ENCODE measurements at places on chromosomes 12 and 14.

- DNase-seq = no peak
Measured at GRCh38 chr12:86104087-86104486, 152.1 kb downstream of the MGAT4C start.

GRCh38 chr12:7705846-7706245 lies 5.4 kb upstream of the DPPA3 start:
- no peak for DNase-seq

DNA sequence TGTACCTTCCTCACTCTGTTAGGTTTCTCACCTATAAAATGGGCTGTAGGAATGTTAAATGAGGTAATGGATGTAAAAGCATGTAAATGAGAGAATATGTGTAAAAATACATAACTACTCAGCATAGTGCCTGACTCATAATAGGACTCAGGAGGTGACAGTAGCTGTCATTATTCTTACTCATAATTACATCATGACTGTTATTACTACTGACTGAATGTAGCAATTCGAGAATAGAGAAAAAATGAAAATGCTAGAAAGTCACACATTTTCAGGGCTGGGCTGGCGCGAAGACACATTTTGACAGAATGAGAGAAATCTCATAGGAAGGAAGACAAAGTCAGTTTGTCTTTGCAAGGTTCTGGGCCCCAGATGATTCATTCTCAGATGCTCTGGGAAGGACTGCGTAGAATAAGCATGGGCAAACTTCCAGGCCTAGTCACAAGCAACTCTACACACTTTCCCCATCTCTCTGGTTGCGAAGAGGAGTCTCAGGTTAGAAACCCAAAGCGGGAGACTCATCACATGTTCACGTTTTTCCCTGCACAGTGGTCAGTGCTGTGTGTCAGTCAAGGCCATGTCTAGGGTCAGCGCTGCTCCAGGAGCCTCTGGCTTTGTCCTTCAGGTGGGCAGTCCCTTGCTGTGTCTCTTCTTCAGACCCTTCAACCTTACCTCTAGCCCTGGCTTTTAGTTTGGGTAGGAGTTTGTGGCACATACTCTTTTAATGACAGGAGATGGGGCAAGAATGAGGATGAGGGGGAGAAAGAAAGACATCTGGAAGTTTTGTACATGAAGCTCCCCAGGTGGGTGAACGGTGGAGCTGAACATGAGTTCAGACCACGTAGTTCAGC lies 8.4 kb downstream of the GPRC5A start:
- no peak for DNase-seq

GRCh38 chr14:99790201-99790977 lies 2.8 kb upstream of the EML1 start:
- no peak for DNase-seq

GRCh38 chr14:21840765-21841164 lies 167.1 kb upstream of the OR4E1 start:
- no peak for DNase-seq

GRCh38 chr12:116458492-116458891 lies 100.7 kb upstream of the MAP1LC3B2 start:
- no peak for DNase-seq

GRCh38 chr12:27257104-27257843 lies 13.2 kb downstream of the STK38L start:
- DNase-seq = no peak

GRCh38 chr12:64390275-64390851 lies at the start of gene C12orf56:
Gene C12orf56 (minus strand): TSS chr12:64390758. CDS start chr12:64390565, 193 bp downstream.
- no peak for DNase-seq

DNA sequence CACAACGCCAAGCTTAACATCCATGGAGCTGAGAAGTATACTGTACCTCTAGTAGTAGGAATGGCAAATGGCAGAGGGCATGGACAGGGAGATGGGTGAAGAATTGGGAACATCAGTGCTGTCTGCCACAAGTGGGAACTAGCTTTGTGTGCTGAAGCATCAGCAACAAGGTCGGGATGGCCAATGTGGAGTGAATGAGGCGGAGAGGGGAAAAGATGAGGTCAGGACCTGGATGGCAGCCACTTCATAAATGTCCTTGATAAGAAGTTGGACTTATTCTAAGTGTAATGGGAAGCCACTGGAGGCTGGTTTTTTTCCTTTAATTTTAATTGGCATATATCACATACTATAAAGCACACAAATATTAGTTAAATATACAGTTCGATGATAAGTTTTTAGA lies 21.9 kb upstream of the CLMN start:
- DNase-seq = no peak

GRCh38 chr12:127485528-127485927 lies 781.4 kb upstream of the TMEM132C start:
- DNase-seq = no peak

DNA sequence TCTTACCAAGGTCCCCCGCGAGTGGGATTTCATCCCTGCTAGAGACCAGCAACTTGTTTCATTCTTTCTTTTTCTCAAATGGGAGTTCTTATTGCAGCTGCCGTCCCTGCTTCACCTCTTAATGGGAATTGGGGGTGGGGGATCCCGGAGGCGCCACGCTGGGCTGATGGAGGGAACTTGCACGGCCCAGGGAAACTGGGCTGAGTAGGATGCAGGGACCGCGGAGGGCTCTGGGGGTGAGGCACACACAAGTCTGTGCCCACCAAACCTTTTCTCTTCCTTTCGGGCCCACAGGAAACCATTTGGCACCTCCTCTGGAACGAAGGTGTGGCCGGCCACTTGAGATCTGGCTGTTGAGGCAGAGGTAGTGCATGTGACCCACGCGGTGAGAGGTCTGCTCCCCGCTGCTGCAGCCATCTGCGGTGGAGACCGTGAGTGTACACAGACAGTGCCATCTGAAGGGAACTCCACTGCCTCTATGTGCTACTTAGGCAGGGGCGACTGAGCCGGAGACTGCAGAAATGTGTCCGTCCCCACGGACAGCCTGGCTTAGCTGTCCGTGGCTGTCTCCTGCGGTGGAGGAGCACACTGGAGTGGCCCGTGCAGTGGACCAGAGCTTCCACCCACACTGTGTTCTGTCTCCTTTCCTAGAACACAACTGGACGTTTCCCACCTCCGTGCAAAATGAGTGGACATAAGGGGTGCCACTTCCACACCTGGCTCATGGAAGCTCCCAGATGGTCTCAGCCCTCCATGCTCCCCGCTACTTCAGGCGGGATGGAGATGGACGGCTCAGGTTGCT lies 42.1 kb upstream of the TESC start:
- DNase-seq = no peak

DNA sequence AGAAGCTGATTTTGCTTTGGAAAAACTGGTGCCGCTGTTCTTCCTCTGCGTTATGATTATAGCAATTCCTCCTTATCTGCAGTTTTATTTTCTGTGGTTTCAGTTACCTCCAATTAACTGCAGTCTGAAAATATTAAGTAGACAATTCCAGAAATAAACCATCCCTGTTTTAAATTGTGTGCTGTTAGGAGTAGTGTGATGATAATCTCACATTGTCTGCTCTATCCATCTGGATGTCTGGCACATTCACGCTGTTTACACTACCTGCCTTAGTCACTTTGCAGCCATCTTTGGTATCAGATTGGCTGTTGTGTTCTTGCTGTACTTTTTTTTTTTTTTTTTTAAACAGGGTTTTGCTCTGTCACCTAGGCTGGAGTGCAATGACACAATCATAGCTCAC lies 141.0 kb downstream of the GRIP1 start:
- DNase-seq = no peak

- DNase-seq = no peak
Measured at GRCh38 chr12:80763874-80764273, 47.2 kb downstream of the MYF5 start.

DNA sequence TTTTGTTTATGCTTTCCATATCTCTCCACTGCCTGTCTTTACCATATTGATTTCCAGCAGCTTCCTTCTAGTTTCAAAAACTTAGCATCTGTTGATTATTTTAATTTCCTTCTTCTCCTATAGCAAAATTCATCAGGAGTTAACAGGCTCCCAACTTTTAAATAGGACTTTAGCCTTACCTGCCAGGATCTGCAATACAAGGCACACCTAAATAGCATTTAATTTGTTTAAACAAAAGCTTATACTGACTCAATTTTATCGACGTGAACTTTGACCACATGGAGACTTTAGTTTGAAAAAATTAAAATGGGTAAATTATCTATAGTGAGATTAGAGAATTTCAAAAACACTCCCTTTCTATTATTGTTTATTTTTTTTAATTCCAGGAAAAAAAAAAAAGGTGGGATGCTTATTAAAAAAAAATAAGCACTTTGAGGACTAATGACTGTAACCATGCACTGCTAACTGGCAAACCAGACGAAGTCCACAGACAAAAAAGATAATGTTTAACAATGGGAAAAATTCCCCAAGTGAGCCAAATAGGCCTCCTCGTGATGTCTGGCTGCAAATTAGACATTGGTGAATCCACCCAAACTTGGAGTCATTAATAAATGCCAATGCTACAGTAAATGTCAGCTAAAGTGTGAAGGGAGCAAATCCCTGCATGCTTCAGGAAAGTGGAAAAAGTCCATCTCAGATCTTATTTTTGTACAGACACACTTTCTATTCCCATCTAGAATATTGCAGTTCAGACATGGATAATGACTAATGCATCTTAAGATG lies 40.7 kb downstream of the RMST start:
- DNase-seq = no peak

DNA sequence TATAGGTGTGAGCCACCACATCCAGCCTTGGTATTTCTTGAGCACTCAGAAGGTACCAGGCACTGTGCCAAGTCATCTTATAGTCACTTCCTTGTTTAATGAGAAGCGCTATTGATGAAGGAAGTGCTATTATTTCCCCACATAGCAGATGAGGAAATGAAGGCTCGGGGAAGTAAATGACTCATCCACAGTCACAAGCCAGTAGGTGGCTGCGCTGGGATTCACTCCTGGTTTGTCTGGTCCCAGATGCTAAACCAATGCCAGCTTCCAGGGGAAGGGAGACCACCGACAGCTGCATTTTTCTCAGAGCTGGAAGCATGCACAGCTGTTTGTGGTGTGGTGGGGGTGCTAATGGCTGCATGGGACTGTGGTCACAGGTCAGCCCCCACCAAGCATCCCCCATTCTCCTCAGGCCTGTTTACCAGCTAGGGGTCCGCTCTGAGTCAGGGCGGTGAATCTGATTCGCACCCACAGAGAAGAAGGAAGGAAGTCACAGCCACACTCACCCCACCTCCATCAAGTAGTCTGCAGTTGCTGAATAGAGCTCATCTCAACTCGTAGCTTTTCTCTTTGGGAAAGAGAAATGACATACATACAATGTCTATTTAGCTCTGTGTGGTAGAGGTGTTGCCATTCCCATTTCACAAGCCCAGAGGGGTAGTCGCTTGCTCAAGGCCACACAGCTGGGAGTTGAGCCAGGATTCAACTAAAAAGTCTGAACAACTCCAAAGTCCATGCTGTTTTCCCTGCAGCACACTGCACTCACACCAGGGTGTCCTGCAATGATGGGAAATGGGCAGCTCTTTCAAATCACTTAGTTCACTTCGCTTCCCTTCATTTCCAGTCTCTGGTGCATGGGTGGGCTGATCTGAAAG lies 6.3 kb upstream of the LTBP2 start:
- no peak for DNase-seq

GRCh38 chr12:30694412-30695198 lies 1.1 kb downstream of the IPO8 start:
- no peak for DNase-seq

DNA sequence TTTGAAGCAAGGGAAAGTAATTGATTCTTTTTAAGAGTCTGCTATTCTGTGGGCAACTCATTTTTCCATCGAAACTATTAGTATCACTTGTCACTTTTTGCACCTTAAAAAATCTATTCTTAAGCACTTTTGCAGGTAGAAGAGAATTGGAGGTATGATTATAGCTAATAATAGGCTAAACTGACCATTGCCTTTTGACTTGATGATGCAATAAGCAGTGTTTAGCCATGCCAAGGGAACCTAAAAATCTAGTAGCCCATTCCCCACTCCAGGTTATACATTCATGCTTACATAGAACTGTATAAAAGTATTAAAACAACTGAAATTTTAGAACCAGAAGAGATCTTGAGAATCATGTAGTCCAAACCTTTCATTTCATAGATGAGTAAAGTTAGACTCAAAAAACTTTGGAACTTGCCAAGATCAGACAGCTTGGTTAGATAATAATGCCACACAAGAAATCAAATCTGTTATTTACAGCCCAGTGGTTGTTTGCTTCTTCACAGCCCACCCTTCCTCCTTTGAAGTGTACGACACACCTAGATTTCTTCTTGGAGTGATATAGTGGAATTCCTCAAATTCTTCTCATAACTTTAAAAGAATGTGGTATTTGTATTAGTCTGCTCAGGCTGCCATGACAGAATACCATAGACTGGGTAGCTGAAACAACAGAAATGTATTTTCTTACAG lies 21.7 kb upstream of the GARIN2 start:
- no peak for DNase-seq

DNA sequence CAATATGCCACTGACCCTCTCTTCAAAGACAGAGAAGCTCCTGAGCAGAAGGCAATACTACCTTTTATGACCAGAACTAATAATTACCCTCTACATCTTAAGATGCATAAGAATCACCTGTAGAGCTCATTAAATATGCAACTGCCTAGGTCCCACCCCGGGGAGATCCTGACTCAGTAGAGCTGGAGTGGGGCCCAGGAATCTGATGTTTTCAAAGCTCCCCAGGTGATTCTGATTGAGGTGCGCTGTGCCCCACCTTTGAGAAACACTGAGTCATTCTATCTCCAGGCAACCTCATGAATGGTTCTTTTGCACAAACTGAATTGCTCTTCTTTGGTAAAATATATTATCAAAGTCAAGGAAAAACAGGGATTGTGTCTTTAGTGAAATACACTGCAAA lies 149.3 kb upstream of the BMP4 start:
- DNase-seq = no peak

DNA sequence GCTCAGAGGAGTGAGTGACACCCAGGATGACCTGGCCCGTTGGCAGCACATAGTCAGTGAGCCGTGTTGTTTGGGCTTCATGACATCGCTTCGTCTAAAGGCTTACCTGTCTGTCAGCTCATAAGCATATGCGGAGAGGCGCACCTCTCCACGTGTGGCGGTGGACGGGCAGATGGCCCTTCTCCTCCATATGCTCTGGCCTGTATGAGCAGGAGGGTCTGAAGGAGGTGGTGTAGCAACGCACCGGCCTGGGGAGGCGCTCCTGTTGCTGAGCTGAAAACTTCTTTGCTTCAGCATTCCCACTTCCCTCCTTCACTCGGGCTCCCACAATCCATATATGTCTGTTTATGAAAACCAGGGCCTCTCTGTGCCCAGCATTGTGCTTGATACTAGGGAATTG lies 186.1 kb downstream of the TSPAN9 start:
- DNase-seq = no peak

DNA sequence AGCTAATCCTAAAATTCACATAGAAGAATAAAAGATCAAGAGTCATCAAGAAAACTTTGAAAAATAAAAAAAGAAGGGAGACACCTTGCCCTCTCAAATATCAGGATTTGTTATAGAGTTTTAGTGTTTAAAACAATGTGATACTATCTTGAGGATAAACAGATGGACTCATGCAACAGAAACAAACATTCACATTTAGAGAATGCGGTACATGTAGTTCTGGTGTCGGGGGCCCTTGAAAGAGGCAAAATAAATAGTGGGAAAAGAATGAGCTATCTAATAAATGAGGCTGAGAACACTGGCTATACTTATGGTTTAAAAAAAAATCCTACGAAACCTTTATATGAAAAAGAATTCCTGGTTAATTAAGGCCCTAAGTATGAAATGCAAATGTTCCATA lies 127.7 kb downstream of the LLPH start:
- DNase-seq = no peak

GRCh38 chr14:29465095-29465494 lies 462.6 kb downstream of the PRKD1 start:
- peak; percentile 64 for DNase-seq

GRCh38 chr14:77181603-77182437 lies at the start of gene TMEM63C:
Gene TMEM63C (plus strand): TSS chr14:77181798. CDS start chr14:77218814, 37,016 bp downstream.
- DNase-seq = peak; percentile 80
